ENCODE measurements at places on chromosomes 11 and 22. TPM values are rescaled to one million over a fixed set of nuclear protein-coding genes. Genes with fewer than 3 reads are reported as not detected.

Gene MUC2
- 1,230 TPM for total RNA-seq

Gene RELT
- 4.0 TPM for total RNA-seq

Gene HBE1
- total RNA-seq: 4.0 TPM

- DNase-seq: no peak
Measured at GRCh38 chr11:105610871-105611571, 1.1 kb downstream of the GRIA4 start.

DNA sequence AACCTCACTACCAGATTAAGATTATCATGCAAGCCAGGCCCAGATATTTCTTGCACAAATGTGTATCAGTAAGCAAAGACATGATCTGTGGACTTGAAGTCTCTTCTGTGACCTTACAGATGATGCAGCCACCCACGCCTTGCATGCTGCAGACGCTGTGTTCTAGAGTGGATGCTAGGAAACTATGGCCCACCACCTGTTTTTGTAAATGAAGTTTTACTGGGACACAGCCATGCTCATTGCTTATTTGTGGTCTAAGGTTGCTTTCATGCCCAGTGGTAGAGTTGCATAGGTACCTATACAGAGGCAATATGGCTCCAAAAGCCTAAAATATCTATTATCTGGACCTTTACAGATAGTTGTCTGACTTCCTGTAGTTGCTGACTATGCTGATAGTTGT is 47.5 kb upstream of the SORL1-AS1 start:
- DNase-seq: no peak

- DNase-seq: no peak
Measured at GRCh38 chr11:132909021-132909606, 623.2 kb downstream of the OPCML start.

- DNase-seq: no peak
Measured at GRCh38 chr22:44686873-44687600, 15.0 kb upstream of the PRR5 start.

DNA sequence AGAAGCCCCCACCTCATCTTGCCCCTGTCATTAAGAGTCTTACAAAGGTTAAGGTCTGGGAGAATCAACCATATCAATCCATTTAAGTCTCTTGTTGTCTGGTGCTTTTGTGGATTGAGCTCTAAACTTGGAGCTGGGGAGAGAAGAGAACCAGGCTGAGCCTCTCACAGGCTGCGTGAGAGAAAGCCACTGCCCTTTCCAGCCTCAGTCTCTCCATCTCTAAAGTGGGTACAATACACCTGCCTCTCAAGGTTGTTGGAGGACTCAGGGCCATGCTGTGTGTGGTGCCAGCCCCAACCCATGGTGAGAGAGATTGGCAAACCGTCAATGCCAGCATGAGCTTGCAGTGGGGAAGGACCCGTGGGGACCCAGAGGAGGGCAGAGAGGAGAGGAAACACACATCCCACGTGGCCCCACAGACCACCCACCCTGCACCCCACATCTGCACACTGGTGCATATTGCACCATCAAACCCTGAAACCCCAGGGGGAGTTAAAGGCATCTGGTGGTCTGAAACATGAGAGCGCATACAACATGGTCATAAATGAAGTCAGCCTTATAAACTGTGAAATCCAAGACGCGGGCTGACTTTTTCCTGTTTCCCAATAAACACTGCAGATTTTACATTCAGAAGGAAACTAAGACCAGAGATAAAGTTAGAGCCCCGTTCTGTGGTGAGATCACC is 27.5 kb upstream of the FBLN1 start:
- DNase-seq: no peak

Data from colonic mucosa (tissue), 4 donors.